ENCODE measurements at places on chromosomes 12 and 14.

GRCh38 chr12:113766879-113767878 lies 198.9 kb downstream of the RBM19 start:
- no peak for DNase-seq

- no peak for DNase-seq
These were observed 11.4 kb downstream of the GNG2 start for GRCh38 chr14:51871846-51872245.

DNA sequence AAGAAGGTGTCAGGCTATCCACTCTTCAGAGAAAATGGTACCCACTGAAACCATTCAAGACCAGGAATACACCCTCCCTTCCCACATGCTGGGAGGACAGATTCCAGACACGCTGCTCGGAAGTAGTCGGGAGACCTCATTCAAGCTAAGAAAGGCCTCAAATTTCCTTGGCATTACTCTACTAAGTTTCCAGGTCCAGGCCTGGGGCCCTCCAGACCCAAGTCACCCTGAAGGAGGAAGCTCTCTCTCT lies 27.1 kb upstream of the RPLP0 start:
- DNase-seq = no peak

GRCh38 chr12:127280393-127281275 lies 986.3 kb upstream of the TMEM132C start:
- no peak for DNase-seq

DNA sequence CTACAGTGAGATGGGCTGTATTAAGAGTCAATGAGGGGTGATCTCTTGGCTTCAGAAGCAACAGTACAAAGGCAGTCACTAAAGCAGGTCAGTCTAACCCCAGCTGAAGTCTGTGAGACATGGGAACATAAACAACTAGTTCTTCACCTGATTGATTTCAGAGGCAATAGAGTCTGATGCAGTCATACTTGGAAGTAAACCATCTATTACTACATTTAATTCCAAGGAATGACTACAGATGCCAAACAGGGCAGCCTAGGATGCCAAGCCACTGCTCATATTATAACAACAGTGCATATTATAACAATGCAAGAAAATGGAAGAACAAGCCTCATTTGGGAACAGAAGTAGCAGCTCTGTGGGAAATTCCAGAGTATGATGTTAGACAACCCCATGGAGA lies 35.8 kb downstream of the GRIN2B start:
- no peak for DNase-seq

GRCh38 chr12:96438330-96438729 lies 38.1 kb upstream of the CDK17 start:
- DNase-seq = no peak

DNA sequence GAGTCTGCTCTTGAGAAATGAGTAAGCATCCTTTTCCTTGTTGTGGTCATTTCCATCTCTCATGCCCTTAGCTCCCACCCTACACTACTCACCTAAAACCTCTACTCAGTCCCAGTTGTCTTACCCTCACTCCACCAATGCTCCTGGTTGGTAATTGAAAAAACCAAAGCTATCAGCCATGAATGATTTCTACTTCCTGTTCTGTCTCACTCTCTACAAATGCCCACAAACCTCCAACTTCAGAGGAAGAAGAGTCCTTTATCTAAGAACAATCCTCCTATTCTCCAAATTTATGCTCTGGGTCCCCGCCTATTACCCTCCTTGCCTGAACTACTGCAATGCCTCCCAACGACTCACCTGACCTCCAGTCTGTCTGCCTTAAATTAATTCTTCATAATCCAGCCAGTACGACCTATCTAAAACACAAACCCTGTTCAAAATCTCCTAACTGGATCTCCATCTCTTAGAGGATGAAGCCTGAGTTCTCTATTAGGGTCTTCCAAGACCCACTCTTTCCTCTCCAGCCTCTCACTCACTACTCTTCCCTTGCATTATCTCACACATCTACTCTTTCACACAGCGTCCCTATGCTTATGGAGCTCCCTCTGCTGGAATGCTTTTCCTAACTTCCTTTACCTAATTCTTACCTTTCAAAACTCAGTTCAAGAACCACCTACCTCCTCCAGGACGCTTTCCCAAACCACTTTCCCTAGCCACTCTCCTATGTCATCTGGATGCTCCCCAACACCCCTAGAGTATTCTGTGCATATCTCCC lies 2.2 kb downstream of the DHRS1 start:
- DNase-seq = no peak

Data from NCI-H774 (cell line).